Stimulated activated CD4-positive, alpha-beta T cell treated with anti-CD3 and anti-CD28 coated beads, Interleukin-4, amount 100 ng/mL, for 1 hour (primary cell): ENCODE measurements at places on chromosomes 6 and 20.

DNA sequence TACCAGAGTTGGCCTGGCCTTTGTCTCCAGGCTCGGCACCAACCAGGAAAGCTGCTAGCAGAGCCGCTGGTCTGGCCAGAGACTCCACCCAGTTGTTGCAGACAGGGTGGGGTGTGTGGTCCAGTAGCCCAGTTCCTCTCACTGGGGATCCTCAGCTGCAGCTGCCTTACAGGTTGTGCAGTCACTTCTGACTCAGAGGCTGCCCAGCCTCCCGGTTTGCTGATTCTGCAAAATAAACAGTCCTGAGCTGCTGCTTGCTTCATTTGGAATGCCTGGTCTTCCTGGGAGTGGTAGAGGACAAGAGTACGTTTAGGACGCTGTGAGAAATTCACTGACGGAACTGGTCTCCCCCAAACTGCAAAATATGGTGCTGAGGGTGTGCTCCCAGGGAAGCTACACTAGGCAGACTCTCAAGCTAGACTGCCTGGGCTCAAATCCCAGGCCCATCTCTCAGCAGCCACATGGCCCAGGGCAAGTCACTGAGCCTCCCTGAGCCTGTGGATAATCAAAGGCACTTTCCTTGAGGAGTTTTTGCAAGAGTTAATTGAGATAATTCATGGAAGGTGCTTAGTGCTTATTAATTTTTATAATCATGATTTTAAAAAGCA is 246.1 kb downstream of the TFAP2C start:
- no peak for DNase-seq

- DNase-seq, result no peak
Observed at GRCh38 chr6:109738255-109738654, 47.2 kb downstream of the FIG4 start.

DNA sequence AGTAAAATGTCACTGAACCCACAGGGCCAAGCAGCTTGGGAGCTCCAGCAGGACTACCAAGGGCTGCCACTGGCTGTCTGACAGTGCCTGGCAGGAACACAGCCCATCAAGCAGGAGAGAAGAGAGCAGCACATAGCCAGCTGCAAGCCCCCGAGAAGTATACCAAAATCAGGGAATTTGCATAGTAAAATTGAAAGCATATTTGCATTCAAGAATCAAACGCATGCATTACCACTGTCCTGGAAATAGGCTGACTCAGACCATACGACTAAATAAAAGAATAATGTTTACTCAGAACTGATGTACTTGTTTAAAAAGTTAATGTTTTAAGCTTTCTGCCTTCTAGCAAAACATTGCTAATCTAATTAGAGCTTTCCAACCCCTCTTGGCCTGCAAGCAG is 298.1 kb downstream of the TFAP2B start:
- no peak for DNase-seq

GRCh38 chr6:116025405-116025804 is 35.3 kb downstream of the FRK start:
- no peak for DNase-seq
